ENCODE measurements at places on chromosomes 1 and 21.

DNA sequence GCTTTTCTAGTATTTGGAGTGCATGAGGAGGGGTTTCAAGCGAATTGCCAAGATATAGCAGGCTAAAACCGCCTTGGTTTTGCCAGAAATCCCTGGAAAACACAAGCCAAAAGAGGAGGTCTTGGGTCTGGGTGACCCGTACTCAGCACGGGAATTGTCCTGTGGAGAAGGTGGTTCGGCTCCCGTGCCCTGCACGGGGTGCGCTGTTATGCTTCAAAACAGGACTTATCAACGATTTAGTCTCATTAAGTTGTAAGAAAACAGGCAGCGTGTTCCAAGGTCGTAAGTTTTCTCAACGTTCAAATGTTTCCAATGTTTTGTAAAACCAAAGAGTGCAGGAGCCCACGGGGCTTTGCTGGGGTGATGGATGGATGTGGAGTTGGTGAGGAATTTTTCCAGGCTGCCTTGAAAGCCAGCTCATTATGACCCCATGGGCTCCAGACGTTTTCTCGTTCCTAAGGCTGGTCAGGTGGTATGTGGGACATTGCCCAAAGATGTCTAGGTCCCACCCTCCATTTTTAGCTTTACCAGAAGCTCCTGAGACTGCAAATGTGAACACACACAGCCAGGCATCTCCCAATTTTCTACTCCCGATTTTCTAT is 75.4 kb upstream of the CLDN14 start:
- no peak for DNase-seq

DNA sequence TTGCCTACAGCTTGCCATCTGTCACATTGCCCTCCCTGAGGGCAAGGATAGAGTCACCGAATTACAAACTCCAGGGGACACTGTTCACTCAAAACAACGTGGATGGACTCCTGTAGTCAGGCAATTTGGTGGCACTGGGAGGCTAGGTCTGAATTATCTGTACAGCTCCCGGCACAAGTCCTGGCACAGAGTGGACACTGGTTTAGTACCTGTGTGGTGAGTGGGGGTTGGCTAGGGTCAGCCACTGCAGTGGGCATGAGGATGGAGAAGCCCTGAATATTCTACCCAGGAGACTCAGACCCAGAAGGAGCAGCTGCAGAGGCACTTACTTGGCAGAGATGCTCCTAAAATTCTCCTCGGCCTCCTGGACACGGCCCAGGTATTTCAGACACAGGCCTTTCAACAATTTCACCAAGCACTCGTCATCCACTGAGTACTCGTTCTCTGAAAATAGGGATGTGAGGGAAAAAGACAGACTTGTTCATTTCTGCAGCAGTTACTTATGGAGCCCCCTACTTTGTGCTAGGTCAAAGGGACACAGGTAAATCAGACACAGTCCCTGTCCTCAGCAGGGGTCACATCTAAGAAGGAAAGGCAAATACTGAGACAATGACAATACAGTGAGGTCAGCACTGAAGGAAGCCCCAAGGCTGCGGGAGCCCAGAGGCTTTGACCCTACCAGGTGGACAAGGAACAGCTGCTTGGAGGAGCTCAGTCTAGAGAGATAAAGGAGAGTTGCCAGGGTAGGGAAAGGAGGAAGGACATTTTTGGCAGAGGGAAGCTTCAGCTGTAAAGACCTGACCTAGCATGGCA is 40.5 kb downstream of the TTC39A start:
- DNase-seq: no peak

- DNase-seq: no peak
Measured at GRCh38 chr1:202685641-202686040, 24.6 kb downstream of the SYT2 start.

- DNase-seq: no peak
Measured at GRCh38 chr1:118334506-118334905, 149.5 kb upstream of the SPAG17 start.

- DNase-seq: no peak
Measured at GRCh38 chr1:46188295-46189030, 9.8 kb downstream of the POMGNT1 start.

- no peak for DNase-seq
Measured at GRCh38 chr1:65148548-65149350, 746 bp downstream of the AK4 start.

DNA sequence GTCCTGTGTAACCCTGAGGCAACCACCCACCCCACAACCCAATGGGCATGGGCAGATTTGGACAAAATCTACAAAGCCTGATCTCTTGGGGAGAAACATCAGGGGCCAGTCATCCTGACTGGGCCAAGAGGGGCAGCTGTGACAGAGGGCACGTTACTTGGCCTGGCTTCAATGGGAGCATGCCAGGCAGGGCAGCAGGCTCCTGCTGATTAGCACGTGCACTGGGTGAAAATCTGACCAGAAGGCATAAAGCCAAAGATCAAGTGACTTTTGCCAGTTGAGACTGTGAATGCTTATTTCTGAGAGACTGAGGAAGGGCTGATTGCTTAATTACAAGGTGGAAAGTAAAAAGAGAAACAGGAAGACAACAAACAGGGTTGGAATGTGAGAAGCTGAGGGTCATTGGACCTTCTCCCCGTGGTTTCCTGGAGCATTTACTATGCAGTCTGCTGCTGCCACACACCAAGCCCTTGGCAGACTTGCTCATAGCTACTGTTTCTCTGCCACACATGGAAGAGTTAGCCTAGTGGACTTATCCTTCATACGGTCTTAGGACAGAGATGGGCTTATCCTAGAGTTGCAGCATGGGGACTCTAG is 39.8 kb upstream of the TNR start:
- no peak for DNase-seq

DNA sequence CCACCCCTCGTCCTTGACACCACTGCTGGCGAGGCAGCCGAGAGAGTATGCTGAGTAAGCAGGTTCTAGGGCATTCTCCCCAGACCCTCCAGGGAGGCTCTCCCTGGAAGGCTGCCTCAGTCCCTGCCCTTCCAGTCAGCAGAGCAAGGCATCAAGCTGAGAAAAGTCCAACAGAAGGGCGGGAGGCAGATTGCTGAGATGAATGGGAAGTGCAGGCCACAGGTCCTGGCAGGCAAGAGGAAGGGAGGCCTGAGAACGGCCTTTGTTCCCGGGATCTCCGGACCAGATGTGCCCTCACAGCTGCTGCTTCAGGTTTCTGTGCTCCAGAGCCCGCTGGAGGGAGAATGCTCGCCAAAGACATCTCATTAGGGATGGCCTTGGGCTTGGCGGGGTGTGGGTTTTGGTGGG is 270.0 kb upstream of the VAMP3 start:
- DNase-seq: no peak

DNA sequence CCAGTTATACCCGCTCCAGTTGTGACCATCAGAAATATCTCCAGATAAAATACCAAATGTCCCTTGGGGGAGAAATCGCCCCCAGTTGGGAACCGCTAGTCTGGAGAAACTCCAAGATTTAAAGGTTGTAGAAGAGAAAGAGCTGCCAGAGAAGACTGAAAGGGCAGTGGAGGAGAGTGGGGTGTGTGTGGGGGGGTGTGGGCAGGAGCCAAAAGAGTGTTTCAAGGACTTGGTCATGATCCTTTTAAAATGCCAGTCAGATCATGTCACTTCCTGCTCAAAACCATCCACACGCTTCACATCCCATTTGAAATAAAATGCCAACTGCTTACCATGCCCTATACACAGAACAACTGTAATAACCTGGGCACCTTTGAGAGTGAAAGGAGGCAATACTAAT is 3.4 kb upstream of the HEYL start:
- DNase-seq: no peak

GRCh38 chr1:241323514-241324195 is 33.4 kb downstream of the RGS7 start:
- peak; percentile 4 for DNase-seq

All from fibroblast of skin of left quadriceps (primary cell).